Activated CD4-positive, alpha-beta memory T cell treated with anti-CD3 and anti-CD28 coated beads for 36 hours (primary cell): ENCODE measurements at places on chromosomes 7 and 10.

DNA sequence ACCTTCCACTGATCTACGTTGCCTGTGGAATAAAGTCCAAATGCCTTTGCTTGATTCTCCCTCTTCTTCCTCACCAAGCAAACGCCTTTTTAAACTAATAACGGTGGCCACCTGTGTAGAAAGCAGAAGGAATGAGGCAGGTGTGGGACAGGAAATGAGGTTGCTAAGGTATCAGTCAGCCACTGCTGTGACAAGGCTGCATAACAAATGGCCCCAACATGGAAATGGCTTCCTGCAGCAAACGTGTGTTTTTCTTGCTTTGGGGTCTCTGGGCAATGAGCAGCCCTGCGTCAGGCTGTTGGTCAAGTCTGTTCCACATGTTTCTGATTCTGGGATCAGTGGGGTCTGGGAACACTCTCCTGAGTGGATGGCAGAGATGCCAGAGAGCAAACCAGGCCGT, 56.0 kb upstream of the EN2 start:
- no peak for DNase-seq

DNA sequence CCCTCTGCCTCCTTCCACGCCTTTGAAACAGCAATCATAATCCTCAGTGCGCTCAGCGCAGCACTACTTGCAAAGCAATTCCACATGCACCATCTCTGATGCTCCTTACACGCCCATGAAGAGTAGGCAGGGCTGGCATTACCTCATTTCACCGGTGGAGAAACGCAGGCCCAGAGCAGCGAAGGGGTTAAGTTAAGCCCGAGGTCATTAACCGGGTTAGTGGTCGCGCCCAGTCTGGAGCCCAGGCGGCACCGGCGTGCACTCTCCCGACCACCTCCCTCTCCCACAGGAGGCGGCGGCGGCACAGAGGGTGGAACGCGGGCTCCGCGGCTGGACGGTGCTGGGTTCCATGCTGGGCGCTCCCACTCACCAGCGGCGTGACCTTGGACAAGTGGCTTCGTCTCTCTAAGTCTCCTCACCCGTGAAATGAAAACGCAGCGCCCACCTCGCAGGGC, 515 bp downstream of the FASTK start:
- DNase-seq = no peak

DNA sequence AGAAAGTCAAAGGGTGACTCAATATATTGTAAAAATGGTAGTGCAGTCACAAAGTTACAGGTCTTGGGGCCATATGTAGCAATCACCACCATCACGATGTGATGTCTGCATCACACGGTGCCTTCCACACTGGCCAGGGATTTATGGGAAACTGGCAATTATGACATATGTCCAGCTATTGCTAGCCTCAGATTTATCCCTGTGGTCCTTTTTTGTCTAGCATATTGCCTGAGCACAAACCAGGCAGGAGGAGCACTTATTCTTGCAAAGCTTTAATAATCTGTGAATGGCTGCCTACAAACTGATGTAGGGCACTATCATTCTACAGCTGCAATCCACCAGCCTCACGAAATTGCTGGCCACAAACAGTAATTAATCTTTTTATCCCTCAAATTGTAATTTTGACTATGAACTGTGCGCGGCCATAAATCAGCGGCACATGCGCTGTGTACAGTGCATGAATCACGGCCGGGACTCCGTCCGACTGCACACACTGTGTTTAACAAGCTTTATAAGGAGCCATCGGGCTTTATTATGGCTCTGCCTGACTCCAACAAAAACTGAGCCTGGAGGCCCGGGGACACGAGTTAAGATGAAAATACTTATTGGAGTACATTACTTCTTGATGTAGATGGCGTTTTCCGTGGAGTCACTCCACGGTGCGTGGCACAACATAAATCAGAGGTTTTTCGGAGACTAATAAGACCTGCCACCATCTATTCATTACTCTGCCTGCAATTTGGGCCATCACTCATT, 115.2 kb downstream of the EBF3 start:
- no peak for DNase-seq

- DNase-seq = peak; percentile 71
Measured at GRCh38 chr7:137961200-137962177, 40.4 kb downstream of the CREB3L2 start.

DNA sequence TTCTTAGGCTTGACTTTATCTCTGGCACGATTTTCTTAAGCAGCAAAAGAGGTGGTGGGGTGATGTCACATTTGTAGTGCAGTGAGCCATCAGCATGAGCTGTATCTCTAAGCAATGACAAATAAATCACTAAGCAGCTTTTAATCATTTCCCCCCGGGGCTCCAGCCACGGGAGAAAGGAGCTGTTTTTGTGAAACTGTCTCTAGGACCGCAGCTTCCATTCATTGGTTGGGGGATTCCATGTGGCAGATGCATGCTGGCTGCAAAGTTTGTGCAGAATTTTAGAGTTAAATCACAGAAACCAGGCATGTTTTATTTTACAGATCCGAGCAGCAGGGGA, 464 bp downstream of the KIAA1217 start:
- DNase-seq = peak; percentile 77

DNA sequence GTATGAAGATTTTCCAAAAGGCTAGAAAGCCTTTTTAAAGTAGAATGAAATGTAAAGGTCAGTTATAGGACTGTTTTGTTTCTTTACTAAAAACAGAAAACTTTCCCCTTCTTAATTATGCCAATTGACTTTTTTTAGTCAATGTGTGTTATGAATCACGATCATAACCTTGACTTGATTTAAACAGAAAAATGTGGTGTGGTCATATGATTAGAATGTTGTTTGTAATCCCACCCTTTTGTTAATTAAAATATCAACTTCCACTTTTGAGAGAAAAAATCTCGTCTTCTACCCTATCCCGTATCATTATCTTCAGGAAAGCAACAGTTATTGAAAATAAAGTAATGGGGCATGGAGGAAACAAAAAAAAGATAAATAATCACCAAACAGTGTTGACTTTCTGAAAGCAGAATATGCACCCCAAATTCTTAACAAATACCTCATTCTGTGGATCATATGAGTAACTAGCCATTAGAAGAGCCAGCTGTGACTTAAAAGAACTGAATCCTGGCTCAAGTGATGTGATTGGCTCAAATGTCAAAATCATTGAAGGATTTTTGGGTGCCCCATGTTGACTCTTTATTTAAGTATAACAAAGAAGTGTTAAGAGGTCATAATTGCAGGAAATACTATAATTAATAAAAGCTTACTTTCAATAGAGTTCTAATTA, 32.3 kb upstream of the SLC16A12 start:
- DNase-seq = no peak

GRCh38 chr7:84364708-84365107, 170.1 kb upstream of the SEMA3A start:
- DNase-seq = no peak

DNA sequence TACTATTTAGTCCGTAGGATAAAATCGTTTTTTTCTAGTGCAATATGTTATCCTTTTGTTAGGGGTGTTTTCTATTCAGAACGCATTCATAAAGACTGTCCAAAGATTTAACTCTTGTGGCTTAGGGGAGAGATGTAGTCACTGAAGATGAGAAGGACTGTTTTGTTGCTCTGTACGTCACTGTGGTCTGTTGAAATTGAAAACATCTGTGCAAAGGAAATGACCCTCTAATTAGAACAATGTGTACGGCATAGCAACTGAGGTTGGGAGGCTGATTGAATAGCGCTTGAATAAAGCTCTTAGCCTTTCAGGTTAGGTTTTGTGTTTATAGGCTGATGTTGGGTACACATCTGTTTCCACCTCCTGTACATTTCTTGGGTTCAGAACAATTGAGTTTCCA, 453.4 kb upstream of the AKR1E2 start:
- no peak for DNase-seq

DNA sequence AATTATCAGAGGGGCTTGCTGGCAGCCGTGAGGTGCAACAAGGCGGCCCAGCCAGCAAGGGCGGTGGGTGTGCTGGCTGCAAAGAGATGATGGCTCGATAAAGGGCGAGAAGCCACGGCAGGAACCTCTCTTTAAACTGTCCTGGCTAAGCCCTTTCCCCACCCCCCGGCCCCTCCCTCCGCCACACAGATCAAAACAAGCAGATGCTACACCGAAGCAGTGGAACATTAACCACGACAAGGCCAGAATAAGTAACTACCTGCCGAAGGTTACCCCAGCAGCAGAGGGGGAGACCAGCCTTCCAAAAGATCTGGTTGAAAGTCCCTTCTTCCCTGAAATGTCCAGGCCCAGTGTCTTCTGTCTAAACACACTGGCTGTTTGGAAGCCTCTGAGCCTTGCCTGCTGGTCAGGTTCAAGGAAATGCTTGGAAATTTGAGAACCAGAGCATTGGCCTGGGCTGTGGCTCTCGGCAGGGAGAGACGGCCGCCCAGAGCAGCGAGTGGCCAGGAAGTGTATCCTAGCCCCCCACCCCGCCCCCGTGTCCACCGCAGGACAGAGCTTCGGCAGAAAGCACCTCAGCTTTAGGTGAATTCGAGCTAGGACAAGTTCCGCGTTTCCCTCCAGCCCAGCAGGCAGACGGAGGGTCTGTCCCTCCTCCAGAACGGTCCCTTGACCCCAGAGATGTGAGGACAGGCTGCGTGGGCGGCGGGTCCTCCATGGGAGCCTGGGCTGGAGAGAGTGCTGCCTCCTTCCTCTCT, 2.1 kb downstream of the FAM20C start:
- no peak for DNase-seq

- DNase-seq = peak; percentile 42
Measured at GRCh38 chr7:25028370-25029021, 48.5 kb upstream of the OSBPL3 start.

- DNase-seq = no peak
Measured at GRCh38 chr7:55129541-55130394, 111.0 kb downstream of the EGFR start.

- no peak for DNase-seq
Measured at GRCh38 chr7:147196481-147196880, 1079.9 kb downstream of the CNTNAP2 start.

DNA sequence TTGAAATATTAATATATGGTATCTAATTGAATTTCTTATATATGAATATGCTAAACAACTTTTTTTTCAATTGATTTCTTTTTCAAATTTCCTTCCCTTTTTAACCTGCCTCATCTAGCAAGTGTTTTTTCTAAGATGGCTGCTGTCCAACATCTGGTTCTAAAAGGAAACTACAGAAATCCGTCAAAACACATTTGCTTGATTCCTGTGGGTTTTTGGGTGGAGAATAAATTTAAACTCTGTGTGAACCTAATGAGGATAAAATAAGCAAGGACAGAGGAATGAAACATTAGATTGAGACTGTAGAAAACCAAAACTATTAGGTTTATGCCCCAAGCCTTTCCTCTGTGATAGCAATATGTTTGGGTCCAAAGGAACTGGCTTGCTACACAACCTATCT, 75.5 kb upstream of the STARD3NL start:
- no peak for DNase-seq

- no peak for DNase-seq
Measured at GRCh38 chr7:157662981-157663716, 326.3 kb downstream of the DNAJB6 start.

GRCh38 chr10:15035385-15036301, 8.1 kb upstream of the OLAH start:
- DNase-seq = no peak

DNA sequence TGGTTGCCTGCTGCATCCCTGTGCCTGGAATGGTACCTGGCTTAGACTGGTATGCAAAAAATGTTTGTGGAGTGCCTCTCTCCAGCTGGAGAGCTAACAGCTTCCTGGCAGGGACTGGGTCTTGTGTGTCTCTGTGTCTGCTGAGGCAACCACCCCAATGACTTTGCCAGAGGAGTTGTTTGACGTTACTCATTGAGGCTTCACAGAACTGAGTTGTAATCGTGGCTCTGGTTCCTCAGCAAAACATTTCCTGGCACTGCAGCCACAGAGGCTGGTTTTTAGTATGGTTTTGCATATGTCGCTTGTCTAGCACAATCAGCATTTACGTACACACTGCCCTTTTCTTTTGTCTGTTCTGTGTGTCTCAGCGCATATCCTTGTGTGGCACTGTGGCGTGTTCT, 7.5 kb downstream of the ZNF282 start:
- DNase-seq = peak; percentile 83

DNA sequence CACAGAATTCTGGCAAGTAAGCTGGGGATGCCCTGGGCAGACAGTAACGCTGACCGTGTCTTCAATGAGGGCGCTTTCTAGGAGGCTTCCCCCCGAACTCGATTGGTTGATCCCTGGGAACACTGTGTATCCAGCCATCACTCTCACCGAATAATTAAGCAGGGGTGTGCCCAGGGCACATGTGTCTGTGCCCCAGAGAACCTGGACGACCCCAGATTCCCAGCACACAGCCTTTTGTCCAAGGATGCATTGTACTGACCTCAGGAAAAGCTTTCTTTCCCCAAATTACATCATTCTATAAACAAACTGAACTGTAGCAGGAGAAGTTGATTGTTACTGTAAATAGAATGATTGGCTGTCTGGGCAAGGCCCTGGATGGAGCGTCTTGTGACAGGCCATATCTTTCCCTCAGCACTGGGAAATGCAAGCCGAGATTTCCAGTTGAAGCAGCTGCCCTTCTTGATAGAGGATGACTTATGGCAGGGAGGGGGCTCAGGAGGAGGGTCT, 6.6 kb upstream of the DEPP1 start:
- no peak for DNase-seq

- DNase-seq = no peak
Measured at GRCh38 chr7:50730446-50731400, 52.0 kb downstream of the GRB10 start.
